ENCODE measurements at places on chromosomes 6 and 20. TPM values are rescaled to one million over a fixed set of nuclear protein-coding genes. Genes with fewer than 3 reads are reported as not detected.

The GLO1 gene
- total RNA-seq: 102 TPM

The SLC22A2 gene
- not detected for total RNA-seq

The ENPP1 gene
- total RNA-seq: 11.8 TPM

DNA sequence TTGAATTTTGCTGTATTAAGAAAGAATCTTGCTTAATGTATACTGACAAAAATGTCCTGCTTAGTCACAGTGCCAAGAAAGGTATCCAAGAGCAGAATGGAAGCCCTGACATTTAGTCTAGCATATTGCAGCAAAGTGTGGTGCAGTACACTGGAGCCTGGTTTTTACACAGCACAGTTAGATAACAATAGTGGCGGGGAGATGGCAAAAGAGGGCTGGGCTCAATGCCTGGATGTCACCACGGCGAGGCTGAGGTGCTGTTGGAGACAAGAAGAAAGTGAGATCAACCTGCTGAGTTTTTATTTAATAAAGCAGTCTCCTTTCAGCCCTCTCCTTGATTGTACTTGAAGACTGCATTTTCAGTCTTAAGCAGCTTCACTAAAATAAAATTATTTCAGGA lies 426.0 kb downstream of the LMBRD1 start:
- no peaks in the 10 kb centered on the region for H3K4me1 ChIP-seq
- H3K4me3 ChIP-seq: no peak overlapping the region
- H3K36me3 ChIP-seq: no peaks in the 10 kb centered on the region

DNA sequence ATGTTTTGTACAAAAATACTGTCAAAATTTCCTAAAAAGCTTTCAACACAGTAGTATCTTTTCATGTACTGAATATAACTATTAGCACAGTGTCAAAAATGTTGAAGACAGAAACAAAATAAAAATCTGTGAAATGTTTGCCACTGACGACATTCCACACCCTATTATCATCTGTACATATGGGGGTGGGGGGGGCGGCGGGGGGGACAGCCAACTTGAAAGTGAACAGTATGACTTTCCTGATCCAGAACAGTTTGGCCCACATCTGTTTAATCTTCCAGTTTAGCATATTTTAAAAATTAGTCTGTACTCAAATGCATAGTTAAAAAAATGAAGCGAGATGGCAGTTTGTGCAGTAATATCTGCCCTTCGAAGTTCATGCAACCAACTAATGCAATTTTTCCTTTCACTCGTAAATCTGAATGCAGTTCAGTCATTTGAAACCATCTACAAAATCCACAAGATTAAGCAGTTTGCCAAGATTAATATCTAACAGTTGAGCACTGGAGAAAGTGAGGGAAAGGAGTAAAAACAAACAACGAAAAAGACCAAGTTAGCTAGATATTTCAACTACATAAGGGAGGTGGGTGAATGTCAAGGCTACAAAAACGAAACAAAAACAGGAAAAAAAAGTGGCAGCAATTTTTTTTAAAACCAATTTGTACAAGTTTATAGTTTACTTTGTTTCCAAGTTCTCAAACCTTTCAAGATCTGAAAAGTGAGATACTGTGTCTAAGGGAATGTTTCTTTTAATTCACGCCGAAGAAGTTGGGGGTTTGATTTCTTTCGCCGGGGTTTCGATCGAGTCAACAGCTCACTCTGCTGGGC lies 1.9 kb downstream of the CITED2 start:
- peak overlapping the region; percentile 92 for H3K4me3 ChIP-seq
- H3K36me3 ChIP-seq: no peaks in the 10 kb centered on the region
- peaks cover 25% of the 10 kb centered on the region for H3K4me1 ChIP-seq

DNA sequence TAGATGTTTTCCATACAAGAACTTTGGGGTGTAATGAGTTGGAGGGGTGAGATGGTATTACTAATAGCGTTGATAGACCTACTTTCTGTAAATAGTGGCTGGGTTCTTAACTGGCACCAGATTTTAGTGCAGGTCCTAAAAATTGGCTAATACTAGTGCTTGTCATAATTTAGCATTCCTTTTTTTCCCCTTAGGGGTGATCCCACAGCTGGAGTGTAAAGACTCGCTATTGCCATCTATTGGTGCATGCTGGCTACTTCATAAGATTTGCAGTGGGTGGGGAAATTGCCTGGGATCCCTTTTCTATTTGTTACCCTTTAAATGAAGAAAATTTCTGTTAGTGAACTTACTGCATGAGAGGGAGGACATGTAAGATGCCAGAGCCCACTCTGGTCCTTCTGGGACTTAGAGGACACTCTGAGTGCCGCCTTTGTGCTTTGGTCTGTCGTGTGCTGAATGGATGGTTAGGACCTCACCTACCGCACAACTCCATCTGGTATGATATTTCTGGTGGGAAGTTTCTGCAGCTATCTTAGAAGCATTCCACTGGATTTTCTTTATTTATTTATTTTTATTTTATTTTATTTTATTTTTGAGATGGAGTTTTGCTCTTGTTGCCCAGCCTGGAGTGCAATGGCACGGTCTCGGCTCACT lies 195.5 kb downstream of the JARID2 start:
- H3K36me3 ChIP-seq: no peaks in the 10 kb centered on the region
- H3K4me1 ChIP-seq: peaks cover 81% of the 10 kb centered on the region
- DNase-seq: no peak
- H3K4me3 ChIP-seq: no peak overlapping the region
- peak overlapping the region; percentile 30 for H3K27ac ChIP-seq

DNA sequence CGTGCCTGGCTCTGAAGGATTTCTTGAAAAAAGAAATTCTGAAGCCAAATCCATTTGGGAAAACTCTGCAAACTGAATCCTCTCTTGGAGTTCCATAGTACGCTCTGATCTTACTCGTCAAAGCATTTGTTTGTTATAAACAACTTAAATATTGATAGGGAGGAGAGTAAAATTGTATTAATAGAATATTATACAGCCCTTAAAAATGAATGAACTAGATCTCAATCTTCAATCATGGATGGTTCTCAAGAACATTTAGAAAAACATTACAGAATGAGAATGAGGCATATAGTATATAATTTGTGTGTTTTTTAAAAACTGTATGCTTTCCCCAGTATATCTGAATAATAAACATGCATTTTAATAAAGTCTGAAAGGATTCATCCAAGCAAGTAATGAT lies 24.8 kb downstream of the KCTD20 start:
- DNase-seq: no peak
- H3K27ac ChIP-seq: no peak overlapping the region
- no peaks in the 10 kb centered on the region for H3K27me3 ChIP-seq
- H3K36me3 ChIP-seq: peaks cover 24% of the 10 kb centered on the region
- no peaks in the 10 kb centered on the region for H3K4me1 ChIP-seq

DNA sequence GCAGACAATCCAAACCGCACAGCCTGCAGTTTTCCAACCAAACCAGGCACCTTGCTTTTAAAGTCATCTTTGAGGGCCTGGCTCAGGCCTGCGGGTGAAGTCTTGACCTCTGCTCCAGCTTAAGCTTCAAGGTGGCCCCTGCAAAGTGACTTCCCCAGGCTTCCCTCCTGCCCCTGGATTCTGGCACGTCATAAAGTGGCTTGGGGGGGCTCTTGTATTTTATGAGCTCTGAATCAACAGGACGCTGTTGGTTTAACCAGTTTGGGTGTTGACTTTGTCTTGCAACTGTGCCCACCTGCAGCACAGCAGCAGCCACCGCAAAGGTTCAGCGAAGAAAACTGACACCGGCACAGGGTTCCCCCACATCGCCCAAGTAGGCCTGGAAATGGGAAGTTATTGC lies 81.2 kb downstream of the NFATC2 start:
- no peaks in the 10 kb centered on the region for H3K27me3 ChIP-seq
- H3K4me3 ChIP-seq: no peak overlapping the region
- H3K27ac ChIP-seq: no peak overlapping the region
- no peaks in the 10 kb centered on the region for H3K36me3 ChIP-seq
- H3K4me1 ChIP-seq: peaks cover 28% of the 10 kb centered on the region

DNA sequence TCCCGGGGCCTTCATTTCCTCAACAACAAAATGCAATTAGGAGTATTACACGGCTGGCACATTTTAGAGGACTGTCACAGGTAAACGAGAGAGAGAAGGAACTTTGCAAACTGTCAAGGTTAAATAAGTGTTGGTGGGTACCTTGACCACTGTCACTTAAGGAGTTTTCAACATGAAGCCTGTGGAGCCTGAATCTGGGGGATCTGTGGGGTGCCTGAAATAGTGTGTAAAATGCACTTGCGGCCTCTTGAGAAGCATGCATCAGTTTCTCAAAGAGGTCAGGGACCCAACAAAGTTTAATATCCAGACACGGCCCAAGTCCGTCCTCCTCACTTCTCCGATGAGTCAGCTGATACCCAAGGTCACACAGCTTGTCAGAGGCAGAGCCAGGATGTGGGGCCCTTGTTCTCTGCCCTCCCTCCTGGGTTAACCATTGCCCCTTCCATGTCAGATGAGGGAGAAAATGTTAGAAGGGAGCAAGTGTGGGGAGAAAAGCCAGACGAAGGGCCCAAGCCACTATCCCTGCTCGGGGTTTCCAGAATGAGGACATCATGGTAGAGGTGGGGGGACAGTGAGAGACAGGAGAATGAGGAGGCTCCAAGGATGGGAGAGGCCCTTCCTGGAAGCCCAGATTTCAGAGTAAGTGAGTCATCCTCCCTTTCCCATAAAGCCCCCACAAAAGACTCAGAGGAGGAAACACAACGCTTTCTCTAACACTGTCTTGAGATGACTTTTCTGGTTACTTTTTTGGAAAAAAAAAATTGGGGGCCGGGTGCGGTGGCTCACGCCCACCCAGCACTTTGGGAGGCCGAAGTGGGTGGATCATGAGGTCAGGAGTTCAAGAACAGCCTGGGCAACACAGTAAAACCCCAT lies 42.2 kb downstream of the C6orf132 start:
- H3K27me3 ChIP-seq: no peaks in the 10 kb centered on the region
- H3K4me1 ChIP-seq: no peaks in the 10 kb centered on the region
- peak overlapping the region; percentile 73 for H3K27ac ChIP-seq
- DNase-seq: no peak
- no peak overlapping the region for H3K4me3 ChIP-seq

DNA sequence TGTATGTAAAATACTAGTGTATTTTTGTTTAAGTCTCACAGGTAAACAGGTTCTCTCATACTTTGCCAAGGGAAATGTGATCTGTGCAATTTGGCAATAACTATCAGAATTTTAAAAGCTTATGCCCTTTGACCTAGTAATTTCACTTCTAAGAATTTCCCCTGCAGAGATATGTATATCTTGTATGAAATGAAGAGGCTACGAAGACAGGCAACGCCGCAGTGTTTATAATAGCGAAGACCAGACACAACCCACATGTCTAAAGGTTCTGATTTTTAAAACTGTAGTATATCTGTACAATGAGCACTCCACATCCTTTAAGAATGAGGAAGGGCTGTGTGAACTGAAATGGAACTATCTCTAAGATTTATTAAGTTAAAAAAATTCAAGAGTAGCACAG lies 7.5 kb downstream of the TRAF3IP2 start:
- H3K4me1 ChIP-seq: peaks cover 42% of the 10 kb centered on the region
- H3K27me3 ChIP-seq: no peaks in the 10 kb centered on the region
- peak overlapping the region; percentile 53 for H3K27ac ChIP-seq
- no peaks in the 10 kb centered on the region for H3K36me3 ChIP-seq
- H3K4me3 ChIP-seq: no peak overlapping the region

GRCh38 chr6:43229803-43230620 lies 731 bp upstream of the DNPH1 start:
- peak overlapping the region; percentile 61 for H3K4me3 ChIP-seq
- H3K27me3 ChIP-seq: no peaks in the 10 kb centered on the region
- no peak for DNase-seq
- no peaks in the 10 kb centered on the region for H3K36me3 ChIP-seq

DNA sequence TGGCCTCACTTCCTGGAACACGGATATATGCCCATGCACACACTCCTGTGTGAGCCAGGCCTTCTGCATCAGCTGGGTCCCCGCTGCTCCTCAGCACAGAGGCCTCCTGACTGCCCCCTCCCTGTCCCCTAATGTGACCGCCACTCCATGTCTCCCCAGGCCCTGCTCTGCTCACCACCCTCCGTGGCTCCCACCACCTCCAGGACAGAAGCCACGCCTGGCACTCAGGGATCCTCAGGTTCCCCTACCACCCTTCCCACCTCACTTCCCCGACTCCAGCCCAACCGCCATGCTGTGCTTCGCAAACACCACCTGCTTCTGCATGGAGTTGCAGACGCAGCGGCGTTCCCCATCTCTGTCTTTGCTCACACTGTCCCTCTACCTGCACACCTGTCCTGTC lies 4.3 kb upstream of the SRC start:
- no peak overlapping the region for H3K4me3 ChIP-seq
- H3K27me3 ChIP-seq: no peaks in the 10 kb centered on the region
- no peak overlapping the region for H3K27ac ChIP-seq
- DNase-seq: no peak
- H3K4me1 ChIP-seq: peaks cover 24% of the 10 kb centered on the region
- no peaks in the 10 kb centered on the region for H3K36me3 ChIP-seq

DNA sequence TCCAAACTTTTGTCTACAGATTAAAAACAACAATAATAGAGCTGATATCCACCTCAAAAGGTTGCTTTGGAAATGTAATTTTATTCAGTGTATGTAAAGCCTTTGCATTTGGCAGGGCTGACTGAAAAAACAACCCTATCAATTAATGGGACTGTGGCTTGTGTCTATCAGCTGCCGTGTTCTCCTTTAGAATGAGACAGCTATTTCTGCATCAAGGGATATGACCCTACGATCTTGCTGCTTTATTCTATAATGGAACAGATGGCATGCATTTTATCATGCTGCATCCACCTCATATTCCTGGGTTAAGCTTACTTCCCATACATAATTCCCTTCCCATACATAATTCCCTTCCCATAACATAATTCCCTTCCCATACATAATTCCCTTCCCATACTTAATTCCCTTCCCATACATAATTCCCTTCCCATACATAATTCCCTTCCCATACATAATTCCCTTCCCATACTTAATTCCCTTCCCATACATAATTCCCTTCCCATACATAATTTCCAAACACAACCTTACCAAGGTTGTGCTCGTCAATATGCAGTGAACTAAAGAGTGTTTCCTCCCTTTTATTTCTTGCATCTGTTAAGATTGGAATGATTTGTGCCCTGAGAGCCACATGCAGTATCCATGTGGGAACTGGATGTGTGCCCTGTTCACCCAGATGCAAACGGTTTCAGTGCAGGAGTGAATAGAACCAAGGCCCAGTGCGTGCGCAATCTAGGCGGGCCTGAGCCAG lies 26.8 kb downstream of the SERPINB6 start:
- no peaks in the 10 kb centered on the region for H3K4me1 ChIP-seq
- DNase-seq: no peak
- no peak overlapping the region for H3K27ac ChIP-seq
- H3K4me3 ChIP-seq: no peak overlapping the region
- H3K36me3 ChIP-seq: peaks cover 32% of the 10 kb centered on the region

- no peak overlapping the region for H3K4me3 ChIP-seq
- no peak overlapping the region for H3K27ac ChIP-seq
- H3K4me1 ChIP-seq: peaks cover 9% of the 10 kb centered on the region
- H3K27me3 ChIP-seq: peaks cover 39% of the 10 kb centered on the region
These were observed 3.0 kb downstream of the GLP1R start for GRCh38 chr6:39051399-39052122.

DNA sequence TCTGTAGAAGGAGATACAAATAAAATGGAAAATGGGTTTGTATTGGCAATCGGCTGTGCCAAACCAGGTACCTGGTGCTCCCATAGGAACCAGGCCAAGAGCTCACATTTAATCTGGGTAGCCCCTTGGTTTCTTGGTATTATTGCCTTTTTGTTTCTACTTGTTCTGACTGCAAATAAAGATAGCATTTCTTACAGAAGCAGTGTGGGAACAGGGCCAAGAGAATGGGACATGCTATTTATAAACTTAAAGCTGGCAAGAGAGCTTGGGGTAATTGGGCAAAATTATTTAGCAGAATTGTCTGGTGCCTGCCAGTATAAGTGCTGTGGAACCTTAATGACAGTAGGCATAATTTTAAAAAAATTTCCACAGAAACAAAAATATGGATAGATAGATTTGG lies 113.5 kb upstream of the GLP1R start:
- H3K4me3 ChIP-seq: no peak overlapping the region
- no peaks in the 10 kb centered on the region for H3K36me3 ChIP-seq
- no peak for DNase-seq
- H3K4me1 ChIP-seq: no peaks in the 10 kb centered on the region
- no peak overlapping the region for H3K27ac ChIP-seq
- H3K27me3 ChIP-seq: peaks cover 4% of the 10 kb centered on the region
